Stimulated activated CD8-positive, alpha-beta memory T cell treated with anti-CD3 and anti-CD28 coated beads, Interleukin-15, amount 100 ng/mL, for 48 hours (primary cell): ENCODE measurements at places on chromosomes 4 and X.

DNA sequence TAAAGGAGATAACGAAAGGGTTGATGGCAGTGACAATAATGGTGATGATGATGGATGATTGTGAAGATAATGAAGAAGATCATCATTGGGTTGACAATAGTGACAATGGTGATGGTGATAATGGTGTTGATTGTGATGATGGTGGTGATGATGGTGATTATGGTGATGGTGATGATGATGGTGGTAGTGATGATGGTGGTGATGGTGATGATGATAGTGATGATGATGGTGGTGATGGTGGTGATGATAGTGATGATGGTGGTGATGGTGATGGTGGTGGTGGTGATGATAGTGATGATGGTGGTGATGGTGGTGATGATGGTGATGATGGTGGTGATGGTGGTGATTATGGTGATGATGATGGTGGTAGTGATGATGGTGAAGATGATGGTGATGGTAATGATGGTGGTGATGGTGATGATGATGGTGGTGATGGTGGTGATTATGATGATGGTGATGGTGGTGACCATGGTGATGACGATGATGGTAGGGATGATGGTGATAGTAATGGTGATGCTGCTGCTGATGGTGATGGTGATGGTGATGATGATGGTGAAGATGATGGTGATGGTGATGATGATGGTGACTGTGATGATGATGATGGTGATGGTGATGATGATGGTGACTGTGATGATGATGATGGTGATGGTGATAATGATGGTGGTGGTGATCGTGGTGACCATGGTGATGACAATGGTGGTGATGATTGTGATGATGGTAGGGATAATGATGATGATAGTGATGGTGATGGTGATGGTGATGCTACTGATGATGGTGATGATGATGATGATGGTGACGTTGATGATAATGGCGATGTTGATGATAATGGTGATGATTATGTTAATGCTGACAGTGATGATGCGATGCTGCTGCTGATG, 61.6 kb upstream of the NKX1-1 start:
- no peak for DNase-seq

- no peak for DNase-seq
Observed at GRCh38 chr4:16532240-16532970, 306.1 kb upstream of the TAPT1 start.

DNA sequence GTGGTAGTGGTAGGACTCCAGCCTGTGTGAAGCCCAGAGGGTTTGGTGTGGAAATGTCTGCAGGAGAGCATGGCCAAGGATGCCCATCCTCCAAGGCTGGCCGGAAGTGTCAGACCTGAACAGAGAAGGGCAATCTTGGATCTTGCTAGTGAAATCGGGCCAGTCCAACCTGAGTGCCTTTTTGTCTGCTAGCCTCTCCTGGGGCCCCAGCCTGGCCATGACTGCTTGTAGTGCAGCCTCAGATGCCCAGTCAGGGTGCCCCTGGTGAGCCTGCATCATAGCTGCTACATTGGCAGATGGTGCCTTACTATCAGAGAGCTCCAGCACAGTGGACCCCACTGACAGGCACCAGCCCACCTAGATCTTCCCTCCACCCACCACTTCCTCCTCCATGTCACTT, 99.3 kb upstream of the PCDH18 start:
- DNase-seq = no peak

- no peak for DNase-seq
Observed at GRCh38 chrX:97539970-97540519, 656.3 kb downstream of the RPA4 start.

DNA sequence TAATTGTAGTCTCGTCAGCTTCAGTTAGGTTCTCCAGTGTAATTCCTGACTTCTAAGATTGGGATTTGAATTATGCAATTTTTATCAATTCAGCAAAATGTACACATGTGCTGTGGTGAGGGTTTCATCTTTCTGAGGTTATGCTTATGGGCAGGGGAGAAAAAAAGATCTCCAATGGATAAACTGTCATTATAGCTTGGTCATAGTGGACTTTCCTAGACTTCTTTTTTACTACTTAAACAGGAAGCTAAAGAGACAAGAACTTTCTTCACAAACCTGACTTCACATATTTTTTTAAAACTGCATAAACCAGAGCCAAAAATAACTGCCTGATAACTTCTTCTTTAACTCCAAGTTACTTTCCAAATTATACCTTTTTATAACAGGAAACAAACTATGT, 21.7 kb upstream of the SPP1 start:
- no peak for DNase-seq

GRCh38 chrX:10828640-10829039, 208.3 kb upstream of the MID1 start:
- DNase-seq = no peak

DNA sequence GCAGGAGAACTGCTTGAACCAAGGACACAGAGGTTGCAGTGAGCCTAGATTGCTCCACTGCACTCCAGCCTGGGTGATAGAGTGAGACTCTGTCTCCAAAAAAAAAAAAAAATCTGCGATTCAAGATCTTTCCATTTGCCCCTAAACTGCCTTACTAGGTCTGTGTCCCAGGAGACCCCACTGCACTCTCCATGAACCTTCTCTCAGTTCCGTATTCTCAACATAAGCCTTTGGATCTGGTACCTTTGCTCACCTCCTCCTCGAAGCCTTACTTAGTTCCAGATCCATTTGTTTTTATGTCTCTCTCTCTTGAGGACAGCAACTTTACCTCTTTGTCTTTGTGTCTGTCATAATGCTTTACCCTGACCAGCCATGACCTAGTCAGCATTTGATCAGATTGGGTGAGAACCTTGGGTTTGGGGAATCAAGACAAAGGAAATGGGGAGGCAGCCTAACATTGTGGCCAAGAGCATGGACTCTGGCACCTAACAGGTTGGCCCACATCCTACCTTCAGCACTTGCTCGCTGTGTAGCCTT, 33.7 kb downstream of the BST1 start:
- no peak for DNase-seq

DNA sequence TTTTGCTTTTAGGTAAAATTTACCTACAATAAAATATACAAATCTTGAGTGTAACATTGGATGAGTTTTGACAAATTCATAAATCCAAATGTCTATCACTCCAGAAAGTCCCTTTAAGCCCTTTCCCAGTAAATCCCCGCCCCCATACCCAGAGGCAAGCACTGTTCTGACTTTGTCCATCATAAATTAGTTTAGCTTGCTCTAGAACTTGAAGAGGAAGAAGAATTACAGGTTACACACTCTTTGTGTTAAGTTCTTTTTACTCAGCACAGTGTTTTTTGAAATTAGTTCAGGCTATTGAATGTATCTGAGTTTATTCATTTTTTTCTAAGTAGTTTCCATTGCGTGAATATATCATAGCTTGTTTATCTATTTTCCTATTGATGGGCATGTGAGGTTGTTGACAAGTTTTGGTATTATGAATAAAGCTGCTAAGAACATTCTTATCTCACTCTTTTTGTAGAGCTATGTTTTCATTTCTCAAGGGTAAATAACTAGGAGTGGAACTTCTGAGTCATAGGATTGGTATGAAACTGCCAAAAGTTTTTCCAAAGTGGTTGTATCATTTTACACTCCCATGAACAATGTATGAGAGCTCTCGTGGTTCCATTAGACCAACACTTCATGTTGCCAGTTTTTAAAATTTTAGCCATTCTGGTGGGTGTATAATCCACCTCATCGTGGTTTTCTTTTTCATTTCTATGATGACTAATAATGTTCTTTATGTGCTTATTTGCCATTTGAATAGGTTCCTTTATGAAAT, 22.4 kb upstream of the HPSE start:
- DNase-seq = no peak

DNA sequence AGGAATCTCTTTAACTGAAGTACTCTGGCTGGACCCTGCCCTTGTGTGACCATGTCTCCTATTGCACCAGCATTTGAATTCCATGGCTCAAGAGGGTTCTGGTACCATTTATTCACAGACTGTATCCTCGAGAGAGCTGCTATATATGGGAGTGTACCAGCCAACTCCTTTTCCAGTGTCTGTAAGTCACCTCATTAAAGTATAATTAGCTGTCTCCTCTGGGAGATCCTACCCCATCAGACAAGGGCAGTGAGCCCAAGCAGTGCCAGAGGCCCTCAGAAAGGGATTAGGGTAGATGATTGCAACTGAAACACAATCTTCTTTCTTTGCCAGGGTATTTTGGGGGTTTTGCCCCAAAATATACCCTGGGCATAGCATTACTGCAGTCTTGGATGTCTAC, 31.6 kb downstream of the GNL3L start:
- DNase-seq = no peak

DNA sequence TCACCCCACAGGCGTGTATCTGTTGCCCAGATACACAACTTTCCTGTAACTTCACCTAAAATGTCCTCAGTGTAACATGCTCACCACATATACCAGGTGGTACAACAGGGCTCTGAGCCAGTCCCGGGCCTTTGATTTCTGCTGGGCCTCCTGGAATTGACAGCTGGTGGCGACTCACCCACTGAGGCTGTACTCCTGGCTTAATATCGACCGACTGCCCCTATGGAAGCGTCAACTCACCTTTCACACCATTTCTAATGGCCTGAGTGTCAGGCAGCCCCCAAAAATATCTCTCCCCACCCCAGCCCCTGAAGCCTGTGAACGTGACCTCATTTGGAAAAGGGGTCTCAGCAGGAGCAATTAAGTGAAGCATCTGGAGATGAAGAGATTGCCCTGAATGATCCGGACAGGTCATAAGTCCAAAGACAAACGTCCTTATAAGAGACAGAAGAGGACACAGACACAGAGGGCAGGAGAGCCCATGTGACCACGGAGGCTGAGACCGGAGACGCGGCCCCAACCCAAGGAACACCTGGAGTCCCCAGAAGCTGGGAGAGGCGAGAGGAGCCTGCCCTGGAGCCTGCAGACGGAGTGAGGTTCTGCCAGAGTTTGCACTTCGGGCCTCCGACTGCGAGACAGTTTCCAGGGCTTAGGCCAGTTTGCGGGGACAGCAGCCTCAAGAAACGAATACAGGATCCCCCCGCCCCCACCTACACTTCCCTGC, 12.6 kb upstream of the MXD4 start:
- no peak for DNase-seq

GRCh38 chr4:120867506-120867905, 55.0 kb downstream of the PRDM5 start:
- no peak for DNase-seq

DNA sequence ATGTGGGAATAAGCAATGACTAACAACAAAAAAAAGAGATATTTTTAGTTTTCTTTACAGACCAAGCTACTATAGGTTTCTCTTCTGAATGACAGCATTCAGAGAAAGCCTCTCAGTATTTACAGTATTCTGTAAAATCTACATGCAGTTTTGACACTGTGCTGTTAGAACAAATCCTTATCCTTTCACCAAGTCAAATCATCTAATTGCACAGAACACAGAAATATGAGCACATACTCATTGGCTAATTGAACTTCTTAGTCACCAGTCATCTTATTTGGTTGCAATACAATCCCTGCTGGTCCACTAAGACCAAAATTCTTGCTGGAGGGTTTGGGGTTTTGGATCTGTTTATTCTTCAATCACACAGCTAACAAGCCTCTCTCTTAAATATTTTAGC, 5.7 kb downstream of the ACOT9 start:
- DNase-seq = no peak

- DNase-seq = no peak
Observed at GRCh38 chr4:177322266-177322665, 12.6 kb downstream of the NEIL3 start.

GRCh38 chr4:8082517-8083055, 76.0 kb downstream of the ABLIM2 start:
- DNase-seq = no peak

DNA sequence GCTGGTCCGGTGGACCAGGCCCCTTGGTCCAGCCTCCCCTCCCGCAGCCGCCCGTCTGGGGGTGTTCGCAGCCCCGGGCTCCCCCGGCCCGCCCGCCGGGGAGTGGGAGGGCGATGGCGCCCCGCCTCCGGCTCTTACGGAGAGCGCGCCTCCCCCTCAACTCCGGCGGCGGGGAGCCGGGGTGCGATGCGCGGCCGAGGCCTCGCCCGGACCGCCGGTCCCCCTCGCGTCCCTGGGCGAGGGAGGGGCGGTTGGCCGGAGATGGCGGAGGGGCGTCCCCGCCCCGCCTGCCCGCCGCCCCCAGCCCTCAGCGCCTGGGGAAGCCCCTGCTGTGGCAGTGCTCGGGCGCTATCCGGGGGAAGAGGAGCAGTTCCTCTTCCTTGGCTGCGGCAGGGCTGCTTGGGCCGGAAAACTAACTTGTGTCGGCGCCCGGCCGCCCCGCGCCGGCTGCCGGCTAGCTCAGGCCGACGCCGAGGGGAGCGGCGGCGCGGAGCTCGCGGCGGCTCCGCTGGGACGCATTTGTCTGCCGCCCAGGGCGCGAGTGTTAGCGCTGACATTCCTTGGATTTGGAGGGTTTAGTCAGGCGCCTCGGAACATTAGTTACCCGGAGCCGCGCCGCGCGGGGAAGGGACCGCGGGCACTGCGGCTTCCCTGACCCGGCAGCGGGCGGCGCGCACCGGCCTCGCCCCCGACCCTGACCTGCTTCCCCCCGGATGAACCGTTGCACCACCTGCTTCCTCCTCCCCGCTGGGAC, 994 bp downstream of the GALNT7 start:
- DNase-seq = peak; percentile 35

GRCh38 chr4:1279253-1279652, 10.4 kb upstream of the MAEA start:
- DNase-seq = no peak

GRCh38 chr4:24630937-24631336, 46.6 kb upstream of the DHX15 start:
- no peak for DNase-seq

DNA sequence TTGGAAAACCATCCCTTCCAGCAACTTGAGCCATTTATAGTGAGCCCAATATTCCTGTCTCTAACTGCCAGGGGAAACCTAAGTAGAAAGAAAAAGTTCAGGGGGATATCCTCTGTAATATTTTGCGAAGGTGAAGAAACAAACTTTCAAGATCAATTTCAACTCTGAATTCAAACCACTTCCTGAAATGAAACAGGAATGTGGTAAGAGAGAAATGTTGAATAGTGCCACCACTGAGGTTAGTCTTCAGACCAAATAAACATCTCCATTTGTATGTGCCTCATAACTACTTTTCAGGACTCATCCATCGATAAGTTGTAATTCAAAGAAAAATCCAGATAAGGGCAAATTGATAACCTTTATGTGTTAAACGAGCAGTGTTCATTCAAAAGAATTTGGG, 128.7 kb downstream of the GABRB1 start:
- DNase-seq = no peak

DNA sequence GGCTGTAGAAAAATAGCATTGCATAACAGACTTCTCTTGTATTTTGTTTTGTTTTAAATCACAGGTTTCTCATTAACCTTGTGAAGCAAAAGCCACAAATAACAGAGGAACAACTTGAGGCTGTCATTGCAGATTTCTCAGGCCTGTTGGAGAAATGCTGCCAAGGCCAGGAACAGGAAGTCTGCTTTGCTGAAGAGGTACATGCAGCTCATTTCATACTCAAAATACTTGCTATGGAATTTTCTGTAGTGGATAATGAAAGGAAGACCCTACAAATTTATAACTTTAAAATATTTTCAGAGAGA, 17.6 kb downstream of the AFP start:
- DNase-seq = no peak
